Activated CD4-positive, CD25-positive, alpha-beta regulatory T cell (primary cell): ENCODE measurements at places on chromosomes 1 and 21.

- DNase-seq, result no peak
Measured at GRCh38 chr1:238549137-238549536, 658.4 kb upstream of the ZP4 start.

GRCh38 chr1:202293569-202293968, 48.2 kb downstream of the UBE2T start:
- DNase-seq, result no peak

DNA sequence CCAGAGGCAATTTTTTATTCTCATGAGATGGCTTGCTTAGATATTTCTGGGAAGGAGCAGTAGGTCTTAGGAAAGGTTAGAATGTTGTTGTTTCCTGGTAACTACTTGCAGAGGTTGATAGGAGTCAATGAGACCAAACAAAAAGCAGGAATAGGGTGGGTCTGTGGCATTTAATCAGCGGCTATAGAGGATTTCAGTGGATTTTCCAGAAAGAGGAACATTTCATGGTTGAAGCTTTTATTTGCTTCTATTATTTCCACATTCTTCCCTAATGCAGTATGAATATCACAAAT, 111.3 kb upstream of the PALMD start:
- no peak for DNase-seq

DNA sequence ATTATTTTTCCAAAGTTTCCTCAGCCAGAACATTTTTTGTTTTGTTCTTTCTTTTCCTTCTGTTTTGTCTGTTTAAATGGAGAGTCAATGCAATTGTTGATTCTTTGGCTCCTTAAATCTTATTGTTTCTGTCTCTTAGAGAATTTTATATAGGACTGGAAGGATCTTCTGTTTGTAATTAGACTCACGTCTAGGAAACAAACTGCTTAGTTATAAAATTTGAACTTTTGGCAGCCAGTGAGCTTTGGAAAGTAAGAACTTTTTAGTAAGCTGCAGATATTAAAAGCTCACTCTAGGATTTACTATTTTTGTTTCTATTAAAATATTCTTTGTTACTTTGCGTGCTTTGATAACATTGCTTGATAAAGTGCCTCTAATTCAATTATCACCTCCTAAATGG, 109.8 kb upstream of the HNRNPU start:
- no peak for DNase-seq

DNA sequence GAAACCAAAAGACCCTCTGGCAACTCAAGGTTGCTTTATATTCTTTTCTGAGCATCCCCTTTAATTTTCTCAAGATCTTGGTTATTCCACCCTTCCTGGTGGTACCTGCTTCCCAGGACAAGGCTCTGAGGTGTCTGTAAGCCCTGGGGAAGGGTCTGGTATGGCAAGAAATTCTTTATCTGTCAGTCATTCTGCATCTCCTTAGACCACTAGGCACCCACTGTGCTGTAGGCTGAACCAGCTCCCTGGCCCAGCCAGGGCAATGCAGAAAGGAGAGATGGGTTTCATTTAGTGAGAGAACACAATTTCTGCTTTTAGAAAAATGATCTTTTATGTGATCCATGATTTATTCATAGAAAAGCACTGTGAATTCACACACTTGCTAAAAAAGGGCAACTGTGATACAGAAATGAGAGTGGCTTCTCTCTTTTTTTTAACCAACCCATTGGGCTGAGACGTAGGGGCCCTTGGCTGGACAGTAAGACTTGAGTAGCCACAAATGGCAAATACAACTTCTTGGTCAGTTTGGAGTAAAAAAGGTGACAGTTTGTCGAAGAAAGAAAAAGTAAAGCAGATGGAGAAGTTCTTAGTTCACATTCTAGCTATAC, 4.1 kb downstream of the UROD start:
- DNase-seq, result no peak

GRCh38 chr1:246004301-246004700, 502.8 kb downstream of the SMYD3 start:
- DNase-seq, result no peak

GRCh38 chr1:22626237-22627157, 9.9 kb upstream of the C1QA start:
- DNase-seq, result no peak

DNA sequence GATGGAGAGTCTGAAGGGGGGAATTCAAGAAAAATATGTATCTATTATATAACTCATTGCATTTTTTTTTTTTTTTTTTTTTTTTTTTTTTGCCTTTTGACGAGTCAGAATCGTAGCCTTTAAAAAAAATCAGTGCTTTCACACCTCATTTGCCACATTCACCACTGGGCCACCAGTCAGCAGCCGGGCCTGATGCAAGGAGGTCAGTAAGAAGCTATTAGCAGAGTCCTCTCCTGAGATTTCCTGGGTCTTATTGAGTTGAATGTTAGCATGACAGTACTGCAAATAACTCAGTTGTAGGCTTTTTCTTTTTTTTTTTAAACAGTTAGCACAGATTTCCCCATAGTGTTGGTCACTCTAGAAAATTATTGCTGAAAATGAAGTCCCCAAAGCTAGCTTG, 139.8 kb downstream of the SPATA17 start:
- no peak for DNase-seq

DNA sequence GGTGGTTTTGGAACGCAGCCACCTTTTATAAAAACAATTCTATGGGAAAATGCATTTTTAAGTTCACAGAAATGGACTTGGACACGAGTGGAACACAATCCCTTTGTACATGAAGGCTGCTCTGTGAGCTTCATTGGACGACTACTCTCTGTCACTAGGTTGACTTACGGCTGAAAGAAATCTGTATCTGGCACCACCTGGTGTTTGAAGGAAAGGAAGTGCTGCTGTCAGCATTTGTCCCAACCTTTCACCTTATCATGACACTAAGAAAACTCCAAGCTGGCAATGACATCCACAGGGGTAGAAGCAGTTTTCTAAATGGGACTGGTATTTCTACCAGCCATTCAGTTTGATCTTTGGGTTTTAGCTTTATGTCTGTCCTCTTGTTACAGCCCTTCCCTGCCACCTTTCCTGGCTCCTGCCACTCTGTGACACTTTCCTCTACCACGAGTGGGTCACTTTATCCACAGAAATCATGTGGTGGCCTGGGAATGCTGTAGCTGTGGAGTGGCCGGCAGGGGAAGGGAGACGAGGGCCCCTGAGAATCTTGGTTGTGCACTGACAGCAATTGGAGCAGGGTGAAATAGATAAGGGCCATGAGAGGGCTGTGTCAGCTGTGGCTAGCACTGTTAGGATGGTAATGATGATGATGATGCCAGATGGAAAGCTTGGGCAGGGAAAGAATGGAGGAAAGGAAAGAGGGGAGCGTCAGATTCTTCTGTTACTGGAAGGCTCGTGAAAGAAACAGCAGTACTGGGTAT, 85.2 kb downstream of the TBX19 start:
- no peak for DNase-seq

- DNase-seq, result peak; percentile 24
Measured at GRCh38 chr1:6614019-6614928, 743 bp downstream of the PHF13 start.

- DNase-seq, result no peak
Measured at GRCh38 chr1:75614399-75614756, 3.5 kb upstream of the SLC44A5 start.

DNA sequence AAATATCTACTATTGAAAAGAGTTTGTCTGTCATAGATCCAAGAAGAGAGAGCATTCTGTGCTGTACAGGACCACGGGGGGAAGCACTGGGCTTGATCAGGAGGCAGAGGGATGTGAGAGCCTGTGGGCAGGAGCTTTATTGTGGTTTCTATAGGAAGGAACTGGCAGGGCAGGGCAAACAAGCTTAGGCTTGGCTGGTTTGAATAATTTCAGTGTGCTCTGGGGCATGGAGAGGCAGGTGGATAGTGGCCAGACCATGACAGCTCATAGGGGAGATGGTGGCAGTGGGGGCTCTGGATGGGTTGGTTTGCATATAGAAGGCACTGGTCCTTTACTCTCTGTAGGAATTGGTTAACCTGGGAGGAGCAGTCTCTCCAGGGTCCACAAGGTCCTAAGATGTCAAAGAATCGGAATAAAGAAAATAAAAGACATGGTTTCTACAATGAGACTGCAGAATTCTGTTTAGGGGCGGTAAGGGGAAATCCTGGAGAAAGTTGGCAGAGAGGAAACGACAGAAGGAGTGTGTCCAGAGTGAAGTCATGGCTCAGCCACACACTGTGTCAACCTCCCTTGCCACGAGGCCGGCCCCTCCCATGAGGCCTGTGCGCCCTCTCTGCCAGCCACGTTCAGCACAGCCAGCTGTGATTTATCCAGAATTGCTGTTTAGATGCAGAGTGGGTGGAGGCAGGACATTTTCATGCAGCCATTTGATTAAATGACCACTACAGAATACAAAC, 81.7 kb upstream of the PGBD5 start:
- no peak for DNase-seq

GRCh38 chr1:33470495-33471012, 1.9 kb upstream of the ZSCAN20 start:
- DNase-seq, result peak; percentile 5

- no peak for DNase-seq
Measured at GRCh38 chr1:168097921-168098528, 38.7 kb downstream of the GPR161 start.

DNA sequence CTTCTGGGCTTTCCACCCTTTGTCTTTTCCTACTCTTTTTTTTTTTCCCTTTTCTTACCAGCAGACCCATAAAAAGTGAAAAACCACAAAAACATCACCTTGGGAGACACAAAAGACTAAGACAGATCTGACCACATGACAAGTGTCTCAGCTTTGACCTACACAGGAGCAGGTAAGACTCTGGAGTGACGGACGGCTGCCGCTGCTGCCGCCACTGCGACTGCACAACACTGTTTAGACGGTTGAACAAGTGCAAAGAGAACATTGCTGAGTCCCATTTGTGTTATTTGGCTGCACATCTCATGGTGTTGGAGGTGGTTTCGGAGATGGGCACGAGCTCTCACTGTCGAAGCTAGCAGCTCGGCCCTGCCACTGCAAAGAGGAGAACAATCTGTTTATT, 62.0 kb downstream of the SYT6 start:
- no peak for DNase-seq

- DNase-seq, result no peak
Measured at GRCh38 chr1:7540816-7541215, 230.3 kb upstream of the VAMP3 start.

GRCh38 chr1:13893409-13893821, 193.4 kb downstream of the PRDM2 start:
- DNase-seq, result no peak

- no peak for DNase-seq
Measured at GRCh38 chr1:64828829-64829228, 84.0 kb downstream of the RAVER2 start.

DNA sequence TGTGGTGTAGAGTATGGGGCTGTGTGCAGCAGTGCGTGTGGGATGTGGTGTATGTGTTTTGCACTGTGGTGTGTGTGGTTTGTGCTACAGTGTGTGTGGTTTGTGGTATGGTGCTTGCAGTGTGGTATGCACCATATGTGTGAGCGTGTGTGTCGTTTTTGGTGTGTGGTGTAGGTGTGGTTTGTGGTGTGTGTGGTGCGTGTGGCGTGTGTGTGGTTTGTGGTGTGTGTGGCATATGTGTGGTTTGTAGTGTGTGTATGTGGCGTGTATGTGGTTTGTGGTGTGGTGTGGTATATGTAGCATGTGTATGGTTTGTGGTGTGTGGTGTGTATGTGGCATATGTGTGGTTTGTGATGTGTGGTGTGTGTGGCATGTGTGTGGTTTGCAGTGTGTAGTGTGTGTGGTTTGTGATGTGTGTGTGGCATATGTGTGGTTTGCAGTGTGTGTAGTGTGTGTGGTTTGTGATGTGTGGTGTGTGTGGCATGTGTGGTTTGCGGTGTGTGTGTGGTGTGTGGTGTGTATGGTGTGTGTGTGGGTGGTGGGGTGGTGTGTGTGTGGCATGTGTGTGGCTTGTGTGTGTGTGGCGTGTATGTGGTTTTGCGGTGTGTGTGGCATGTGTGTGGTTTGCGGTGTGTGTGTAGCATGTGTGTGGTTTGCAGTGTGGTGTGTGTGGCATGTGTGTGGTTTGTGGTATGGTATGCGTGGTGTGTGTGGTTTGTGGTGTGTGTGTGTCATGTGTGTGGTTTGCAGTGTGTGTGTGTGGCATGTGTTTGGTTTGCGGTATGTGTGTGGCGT, 53.5 kb upstream of the TRAPPC10 start:
- no peak for DNase-seq
